ENCODE measurements at places on chromosomes 1 and 21.
A peak's percentile ranks its signal among the peaks of the same experiment; 100 is the strongest.

- DNase-seq = no peak
These were observed 14.7 kb upstream of the IGFN1 start for GRCh38 chr1:201175820-201176500.

GRCh38 chr1:235313262-235313661 lies 14.7 kb downstream of the ARID4B start:
- peak; percentile 66 for DNase-seq

- peak; percentile 22 for DNase-seq
These were observed 127.1 kb downstream of the PCNX2 start for GRCh38 chr1:233168384-233168783.

- DNase-seq = peak; percentile 56
These were observed 16.7 kb upstream of the DISP1 start for GRCh38 chr1:222798116-222798515.

GRCh38 chr1:15465674-15466073 lies 9.1 kb downstream of the CELA2A start:
- no peak for DNase-seq

DNA sequence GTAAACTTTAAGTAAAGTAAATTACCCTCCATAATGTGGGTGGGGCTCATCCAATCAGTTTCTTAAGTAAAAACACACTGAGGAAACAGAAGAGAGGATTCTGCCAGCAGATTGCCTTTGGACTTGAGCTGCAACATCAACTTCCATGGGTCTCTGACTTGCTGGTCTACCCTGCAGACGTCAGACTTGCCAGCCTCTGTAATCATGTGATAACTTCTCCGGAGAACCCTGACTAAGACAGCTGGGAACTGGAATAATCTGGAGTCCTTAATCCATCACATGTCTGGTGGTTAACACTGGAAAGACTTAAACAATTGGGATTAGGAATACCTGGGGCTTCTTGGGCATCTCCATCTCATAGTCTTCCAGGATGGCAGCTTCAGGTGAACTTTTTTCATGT lies 13.2 kb upstream of the CEP350 start:
- no peak for DNase-seq

DNA sequence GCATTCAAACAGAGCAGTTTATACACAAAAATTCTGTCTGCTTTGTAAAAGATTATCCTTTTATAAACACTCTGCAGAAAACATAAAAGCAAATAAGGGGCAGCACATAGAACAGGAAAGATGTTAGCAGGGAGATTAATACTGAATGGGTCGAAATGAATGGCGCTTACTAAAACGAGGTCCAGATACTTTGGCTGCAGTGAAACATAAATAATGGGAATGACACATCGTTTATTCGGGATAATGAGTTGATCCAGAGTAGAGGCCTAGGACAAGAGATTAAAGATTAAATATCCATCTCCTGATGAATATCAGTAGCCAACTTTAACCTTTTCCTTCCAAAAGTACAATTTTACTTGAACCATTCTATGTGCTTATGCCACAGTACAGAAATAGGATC lies 54.4 kb upstream of the PROX1 start:
- DNase-seq = no peak

DNA sequence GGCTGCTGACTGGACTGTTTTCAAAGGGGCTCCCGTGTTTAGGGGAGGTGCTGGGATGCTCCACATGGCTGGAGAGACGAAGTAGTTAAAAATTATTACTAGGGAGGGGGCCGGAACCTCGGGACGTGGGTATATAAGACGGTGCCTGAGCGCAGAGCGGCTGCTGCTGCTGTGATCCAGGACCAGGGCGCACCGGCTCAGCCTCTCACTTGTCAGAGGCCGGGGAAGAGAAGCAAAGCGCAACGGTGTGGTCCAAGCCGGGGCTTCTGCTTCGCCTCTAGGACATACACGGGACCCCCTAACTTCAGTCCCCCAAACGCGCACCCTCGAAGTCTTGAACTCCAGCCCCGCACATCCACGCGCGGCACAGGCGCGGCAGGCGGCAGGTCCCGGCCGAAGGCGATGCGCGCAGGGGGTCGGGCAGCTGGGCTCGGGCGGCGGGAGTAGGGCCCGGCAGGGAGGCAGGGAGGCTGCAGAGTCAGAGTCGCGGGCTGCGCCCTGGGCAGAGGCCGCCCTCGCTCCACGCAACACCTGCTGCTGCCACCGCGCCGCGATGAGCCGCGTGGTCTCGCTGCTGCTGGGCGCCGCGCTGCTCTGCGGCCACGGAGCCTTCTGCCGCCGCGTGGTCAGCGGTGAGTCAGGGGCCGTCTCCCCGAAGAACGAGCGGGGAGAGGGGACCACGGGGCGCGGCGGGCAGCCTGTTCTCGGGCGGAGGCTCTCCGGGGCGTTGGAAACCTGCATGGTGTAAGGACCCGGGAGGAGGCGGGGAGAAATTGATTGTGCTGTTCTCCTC lies at the start of gene CHODL:
CHODL (plus strand) TSS at position 163 of the 793 bp plus-strand sequence; CDS start at position 554, 391 bp downstream.
- DNase-seq = no peak

- peak; percentile 39 for DNase-seq
These were observed 758 bp upstream of the ATAD3B start for GRCh38 chr1:1470626-1471388.

DNA sequence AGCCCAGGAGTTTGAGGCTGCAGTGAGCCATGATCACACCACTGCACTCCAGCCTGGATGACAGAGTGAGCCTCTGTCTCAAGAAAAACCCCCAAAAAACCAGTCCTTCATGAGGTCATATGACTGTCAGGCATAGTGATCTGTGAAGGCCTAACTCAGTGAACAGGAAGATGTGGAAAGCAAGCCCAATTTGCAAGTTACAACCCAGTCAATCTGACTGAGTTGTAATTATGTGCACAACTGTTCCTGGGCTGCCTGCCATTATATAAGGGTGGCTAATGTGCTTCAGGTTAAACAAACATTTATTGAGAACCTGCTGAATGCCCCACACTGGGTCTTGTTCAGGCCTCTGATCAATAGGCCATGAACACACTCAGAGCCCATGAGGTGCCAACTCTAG lies 38.2 kb upstream of the KIRREL1 start:
- DNase-seq = no peak

DNA sequence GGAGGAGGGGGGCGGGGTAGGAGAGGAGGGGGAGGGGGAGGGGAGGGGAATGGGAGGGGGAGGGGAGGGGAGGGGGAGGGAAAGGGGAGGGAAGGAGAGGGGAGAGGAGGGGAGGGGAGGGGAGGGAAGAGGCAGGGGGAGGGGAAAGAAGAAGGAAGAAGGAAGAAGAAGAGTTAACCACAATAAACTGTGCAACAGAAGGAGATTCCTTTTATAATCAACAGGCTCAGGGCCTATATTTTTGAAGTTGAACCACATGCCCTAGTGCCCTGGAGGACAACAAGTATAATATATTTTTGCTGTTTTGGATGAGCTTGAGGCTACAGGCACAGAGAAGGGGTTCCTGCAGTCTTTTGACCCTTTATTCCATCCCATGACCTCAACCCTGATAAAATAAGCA lies 228.2 kb upstream of the IRF2BP2 start:
- no peak for DNase-seq

DNA sequence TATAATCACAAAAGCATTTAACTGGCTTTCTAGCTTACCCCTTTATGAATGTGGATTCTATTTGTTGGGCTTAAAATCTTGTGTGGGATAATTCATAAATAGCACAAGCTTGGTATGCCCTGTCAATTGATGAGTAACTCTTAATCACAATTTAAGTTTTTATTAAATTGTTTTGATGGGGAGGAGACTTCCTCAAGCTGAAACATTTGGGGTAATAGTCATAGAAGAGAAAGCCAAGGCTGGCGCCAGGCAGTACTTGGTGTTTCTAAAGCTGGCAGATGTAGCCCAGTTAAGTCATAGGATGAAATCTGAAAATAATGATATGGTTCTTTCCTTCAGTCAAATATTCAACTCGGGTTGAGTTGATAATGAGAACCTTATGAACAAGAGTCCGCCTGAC lies 167.2 kb downstream of the FMN2 start:
- no peak for DNase-seq

- no peak for DNase-seq
These were observed 26.4 kb upstream of the FAM78B start for GRCh38 chr1:166193057-166193698.

- DNase-seq = no peak
These were observed 65.5 kb downstream of the PRDM16 start for GRCh38 chr1:3134381-3135072.

DNA sequence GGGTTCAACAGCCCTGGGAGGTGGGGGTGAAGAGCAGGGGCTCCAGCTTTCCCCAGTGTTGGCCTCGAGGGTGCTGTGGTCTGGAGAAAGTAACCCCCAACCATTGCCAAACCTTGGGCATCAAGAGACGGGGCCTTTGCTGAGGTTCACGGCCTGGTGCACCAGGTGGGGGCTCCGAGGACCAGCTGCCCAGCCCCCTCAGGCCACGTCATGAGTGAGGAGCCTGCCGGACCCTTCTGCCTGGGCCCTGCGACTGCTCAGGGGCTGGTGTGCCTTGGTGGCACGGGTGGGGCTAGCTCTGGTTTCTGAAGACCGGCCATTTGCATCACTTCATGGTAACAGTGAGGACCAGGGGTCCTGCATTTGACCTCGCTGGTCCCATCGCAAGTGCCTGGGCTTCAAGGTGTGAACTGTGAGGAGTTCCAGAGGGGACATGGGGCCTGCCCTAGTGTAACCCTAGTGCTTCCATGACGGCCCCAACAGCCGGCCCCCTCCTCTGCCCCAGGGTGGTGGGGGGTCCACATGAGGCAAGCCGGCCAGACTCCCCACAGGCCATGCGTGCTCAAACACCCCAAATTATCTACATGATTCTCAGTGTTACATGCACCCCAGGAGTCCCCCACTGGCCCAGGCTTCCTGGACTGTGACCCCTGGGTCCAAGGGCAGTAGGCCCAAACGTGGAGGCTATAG lies 13.5 kb downstream of the MORN1 start:
- DNase-seq = no peak

DNA sequence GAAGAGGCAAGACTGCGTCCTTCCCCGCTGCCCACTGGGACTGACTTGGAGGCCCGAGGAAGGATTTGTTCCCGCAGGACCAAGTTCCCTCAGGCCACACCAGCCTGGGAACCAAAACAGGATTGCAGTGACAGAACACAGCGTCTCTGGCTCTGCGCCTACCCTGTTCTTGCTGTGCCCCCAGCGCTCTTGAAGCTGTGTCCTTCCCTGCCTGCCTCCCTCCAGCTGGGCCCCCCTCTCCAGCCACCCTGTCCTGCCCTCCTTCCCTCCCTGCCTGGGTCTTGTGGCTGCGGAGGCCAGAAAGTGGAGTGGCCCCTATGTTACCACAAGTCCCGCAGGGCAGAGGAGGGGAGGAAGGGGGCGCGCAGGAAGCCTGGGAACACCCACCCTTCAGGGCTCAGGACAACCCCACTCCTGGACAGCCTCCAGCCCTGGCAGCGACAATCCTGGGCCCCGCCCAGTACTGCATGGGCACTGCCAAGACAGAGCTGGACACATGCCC lies 164.9 kb downstream of the DYRK1A start:
- DNase-seq = no peak

- peak; percentile 25 for DNase-seq
These were observed 104.8 kb downstream of the SLC45A1 start for GRCh38 chr1:8422510-8423268.

DNA sequence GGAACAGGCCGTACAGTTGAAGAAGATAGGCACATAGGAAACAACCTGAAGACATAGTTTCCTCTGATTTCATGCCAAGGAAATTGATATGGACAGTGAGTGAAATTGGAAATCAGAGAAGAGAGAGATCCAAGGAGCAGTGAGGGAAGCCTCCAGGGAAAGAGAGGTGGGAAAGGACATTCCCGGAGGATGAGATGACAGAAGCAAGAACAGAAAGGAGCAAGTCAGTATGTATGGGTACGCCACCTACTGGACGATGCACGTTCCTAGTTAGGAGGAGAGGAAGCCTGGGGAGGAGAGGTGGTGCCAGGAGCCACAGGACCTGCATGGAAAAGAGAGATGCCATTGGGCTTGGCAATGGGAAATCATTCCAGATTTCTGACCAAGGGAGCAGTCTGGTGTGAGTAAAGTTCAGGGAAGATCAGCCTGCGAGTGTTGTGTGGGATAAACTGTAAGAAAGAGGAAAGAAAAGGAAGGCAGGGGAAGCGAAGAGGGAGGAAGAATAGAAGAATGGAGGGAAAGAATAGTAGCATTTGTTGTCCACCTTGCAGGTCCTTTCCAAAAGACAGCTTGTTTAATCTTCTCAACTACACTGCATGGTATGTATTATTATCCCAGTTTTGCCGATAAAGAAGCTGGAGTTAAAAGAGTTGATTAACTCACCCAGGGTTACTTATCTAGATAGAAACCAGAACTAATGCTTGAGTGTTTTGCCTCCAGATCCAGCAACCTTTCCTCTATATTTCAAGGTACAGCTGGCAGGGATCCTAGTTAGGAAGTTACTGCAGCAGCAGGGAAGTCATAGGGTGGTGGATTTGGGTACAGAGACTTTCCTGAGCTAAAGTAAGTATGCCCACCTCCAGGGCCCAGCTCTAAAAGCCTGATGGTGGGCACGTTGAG lies 27.4 kb downstream of the C1orf116 start:
- DNase-seq = peak; percentile 73

GRCh38 chr1:1677718-1678580 lies 14.6 kb downstream of the SLC35E2B start:
- DNase-seq = no peak

DNA sequence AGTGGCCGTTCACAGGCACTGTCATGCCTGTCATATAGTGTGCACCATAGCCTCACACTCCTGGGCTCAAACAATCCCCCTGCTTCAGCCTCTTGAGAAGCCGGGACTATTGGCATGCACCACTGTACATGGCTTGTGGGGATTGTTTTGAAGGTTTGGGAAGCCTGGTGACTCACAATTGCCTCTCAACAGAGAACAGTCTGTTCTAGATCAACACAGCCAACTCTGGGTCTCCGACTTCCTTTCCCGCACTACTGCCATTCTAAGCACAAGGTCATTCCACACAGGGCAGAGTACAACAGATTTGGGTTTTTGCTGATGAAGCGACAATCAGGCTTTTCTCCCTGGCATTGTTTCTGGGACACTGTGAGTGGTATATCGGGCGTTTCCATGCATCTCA lies 15.5 kb upstream of the AHCTF1 start:
- peak; percentile 35 for DNase-seq

- DNase-seq = no peak
These were observed 68.0 kb downstream of the PDE9A start for GRCh38 chr21:42721341-42721824.

DNA sequence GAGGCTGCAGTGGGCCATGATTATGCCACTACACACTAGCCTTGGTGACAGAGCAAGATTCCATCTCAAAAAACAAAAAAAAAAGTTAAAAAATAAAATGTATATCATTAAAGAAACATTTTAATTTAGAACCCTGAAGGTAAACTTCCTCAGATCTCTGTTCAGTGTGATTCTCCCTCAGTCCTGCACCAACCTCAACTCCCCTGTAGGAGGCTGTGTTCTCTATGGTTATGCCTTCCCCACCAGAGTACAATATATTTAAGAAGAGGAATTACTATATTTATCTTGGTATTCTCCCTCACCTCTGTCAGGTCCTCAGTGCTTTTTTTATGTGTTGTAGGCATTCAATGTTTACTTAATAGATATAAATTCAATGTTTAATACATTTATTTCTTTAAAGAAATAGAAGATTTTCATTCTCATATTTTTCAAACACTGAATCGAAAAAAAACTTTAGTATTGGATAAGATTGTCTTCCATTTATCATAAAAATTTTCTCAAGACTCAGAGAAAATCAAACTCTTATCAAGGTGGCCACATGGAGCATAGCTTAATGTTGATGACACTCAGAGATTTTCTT lies 4.8 kb upstream of the LRRC8B start:
- DNase-seq = peak; percentile 22

All from mammary epithelial cell (primary cell).